ENCODE measurements at places on chromosomes 1 and 21.

DNA sequence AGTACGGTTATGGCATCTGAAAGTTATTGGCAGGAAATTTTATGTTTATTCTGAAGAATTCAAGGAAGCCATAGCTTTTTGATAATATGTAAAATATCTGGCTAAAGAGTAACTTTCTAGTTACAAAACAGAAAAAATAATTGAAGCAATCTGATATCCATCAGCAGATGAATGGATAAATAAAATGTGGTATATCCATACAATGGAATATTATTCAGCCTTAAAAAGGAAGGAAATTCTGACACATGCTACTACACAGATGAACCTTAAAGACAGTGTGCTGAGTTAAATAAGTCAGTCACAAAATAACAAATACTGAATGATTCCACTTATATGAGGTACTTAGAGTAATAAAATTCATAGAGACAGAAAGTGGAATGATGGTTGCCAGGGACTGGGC is 25.0 kb upstream of the HIVEP3 start:
- DNase-seq = no peak

GRCh38 chr1:99544328-99544727 is 101.6 kb upstream of the PALMD start:
- DNase-seq = no peak

- DNase-seq = no peak
Measured at GRCh38 chr1:231918239-231919015, 291.8 kb downstream of the DISC1 start.

GRCh38 chr1:8477166-8477982 is 159.5 kb downstream of the SLC45A1 start:
- no peak for DNase-seq

GRCh38 chr1:38039331-38040088 is 7.1 kb downstream of the POU3F1 start:
- no peak for DNase-seq

- DNase-seq = no peak
Measured at GRCh38 chr1:68210027-68210426, 22.3 kb downstream of the WLS start.

- no peak for DNase-seq
Measured at GRCh38 chr1:37043101-37043500, 8.8 kb upstream of the GRIK3 start.

- no peak for DNase-seq
Measured at GRCh38 chr1:151534662-151535278, 5.3 kb upstream of the TUFT1 start.

DNA sequence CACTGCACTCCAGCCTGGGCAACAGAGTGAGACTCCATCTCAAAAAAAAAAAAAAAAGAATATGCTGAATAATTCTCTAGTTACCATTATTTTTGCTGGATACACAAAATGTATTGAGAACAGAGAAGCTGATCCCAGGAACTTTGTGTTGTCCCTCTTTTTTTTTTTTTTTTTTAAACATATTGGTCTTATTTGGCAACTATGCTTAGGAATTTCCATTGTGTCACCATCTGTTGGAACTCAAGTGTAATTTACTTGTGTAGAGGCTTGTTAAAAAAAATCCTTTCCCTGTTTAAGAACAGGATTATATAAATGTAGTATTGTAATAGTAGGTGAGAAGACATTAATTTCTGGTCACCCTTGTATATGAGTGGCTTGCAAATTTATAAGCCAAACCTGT is 28.6 kb downstream of the CAMSAP2 start:
- no peak for DNase-seq

- no peak for DNase-seq
Measured at GRCh38 chr1:89098857-89099256, 27.1 kb downstream of the GBP2 start.

DNA sequence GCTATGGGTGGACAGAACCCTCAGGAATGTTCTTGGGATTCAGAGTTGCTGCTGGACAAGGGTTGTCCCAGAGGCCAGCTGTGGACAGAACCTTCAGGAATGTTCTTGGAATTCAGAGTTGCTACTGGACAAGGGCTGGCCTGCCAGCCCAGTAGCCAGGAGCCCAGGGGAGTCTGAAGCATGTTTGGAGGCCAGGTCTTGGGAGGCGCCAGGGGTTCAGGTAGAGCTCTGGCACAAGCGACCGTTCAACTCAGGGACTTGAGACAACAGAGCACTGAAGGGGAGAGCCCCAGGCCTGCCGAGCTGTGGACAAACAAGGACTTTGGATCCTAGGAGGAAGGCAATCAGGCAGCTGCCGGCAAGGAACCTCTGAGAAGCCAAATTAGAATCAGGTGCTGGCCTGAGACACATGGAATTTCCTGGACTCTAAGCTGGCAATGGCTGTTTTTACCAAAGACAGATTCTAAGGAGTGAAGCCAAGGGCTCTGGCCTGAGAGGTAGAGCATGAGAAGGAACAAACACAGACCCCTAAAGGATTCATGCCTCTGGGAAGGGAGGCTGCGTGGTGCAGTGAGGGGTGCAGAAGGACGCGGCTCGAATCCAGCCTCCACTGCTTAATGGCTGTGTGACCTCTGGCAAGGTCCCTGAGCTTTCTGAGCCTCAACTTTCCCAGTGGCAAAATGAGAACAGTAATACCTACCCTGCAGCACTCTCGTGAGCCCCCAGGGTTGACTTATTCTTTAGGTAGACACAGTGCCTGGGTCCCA is 13.4 kb downstream of the PLA2G5 start:
- DNase-seq = no peak

DNA sequence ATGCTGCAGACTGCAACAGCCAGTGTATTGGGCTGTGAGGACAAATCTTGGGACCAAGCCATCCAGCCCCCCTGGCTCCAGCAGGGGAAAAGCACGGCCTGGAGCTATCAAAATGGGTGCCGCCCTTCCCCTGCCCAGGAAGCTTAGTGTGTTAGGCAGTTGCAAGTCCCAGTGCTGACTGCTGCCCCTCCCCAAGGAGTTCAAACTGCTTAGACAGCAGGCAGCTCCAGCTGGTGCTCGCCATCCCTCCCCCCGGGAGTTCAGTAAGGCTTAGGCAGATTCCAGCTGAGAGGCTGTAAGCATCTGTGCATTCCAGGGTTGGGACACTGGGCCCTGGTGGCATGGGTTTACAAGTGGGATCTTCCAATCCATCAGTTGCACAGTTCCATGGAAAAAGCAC is 579.6 kb upstream of the NR5A2 start:
- no peak for DNase-seq

DNA sequence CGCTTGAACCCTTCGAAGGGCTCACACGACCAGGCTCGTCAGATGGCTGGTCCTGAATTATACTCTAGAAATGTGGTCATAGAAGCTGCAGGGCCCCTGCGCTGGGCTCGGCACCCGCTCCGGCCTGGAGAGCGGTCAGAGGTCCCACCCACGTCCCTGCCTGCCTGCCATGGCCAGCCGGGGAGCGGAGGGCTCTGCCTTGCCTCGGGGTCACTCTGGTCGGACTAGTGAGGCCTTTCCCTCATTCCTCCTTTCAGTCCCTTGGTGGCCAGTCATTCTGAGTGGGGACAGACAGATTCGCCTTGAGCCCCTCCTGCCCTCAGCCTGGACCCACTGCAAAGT is 529 bp upstream of the MARCKSL1 start:
- DNase-seq = no peak

- no peak for DNase-seq
Measured at GRCh38 chr1:234206651-234207284, 166.5 kb upstream of the COA6 start.

- peak; percentile 21 for DNase-seq
Measured at GRCh38 chr1:29802181-29803068, 566.1 kb downstream of the PTPRU start.

- no peak for DNase-seq
Measured at GRCh38 chr1:100719490-100719889, at the start of gene VCAM1. TSS of gene VCAM1 (plus strand) at chr1:100719742. CDS start at chr1:100719861, 119 bp downstream.

DNA sequence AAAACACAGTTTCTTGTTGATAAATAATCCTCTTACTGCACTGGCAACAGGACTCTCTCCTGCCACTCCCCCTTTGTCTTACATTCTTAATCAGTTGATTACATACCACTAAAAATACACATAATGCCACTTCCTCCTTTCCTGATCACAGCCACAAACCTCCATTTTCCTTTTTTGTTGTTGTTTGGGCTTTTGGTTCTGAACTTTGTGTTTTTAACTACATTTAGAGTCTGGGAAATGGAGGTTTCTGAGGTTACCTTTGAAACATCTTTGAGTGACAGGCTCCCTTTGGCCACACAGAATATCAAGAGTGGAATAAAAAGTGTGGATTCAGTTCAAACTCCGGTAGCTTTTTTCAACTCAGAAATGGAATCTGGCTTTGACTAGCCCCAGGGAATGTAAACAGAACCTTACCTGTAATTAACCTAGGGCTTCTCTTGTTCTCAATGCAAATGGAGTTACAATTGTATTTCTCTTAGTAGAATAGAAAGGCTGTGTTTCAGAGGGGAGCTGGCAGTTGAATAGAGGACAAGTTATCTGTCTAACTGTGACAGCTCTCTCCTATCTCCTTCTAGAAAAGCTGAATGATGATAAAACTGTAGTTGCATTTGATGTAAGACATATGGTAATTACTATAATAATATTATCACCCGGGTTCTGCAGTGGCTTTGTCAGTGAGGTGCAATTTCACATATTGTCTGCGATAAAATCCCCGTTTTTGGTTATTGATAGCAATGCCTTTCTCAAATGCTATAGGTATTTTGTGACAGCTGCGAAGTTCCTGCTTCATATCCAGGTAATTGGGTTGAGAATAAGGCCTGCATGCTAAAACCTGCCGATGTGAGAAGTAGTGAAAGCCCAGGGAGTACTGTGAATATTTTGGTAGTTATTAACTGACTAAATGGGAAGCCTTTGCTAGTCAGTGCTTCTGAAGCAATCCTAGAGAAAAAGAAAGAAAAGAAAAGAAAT is 66.9 kb downstream of the ST6GALNAC5 start:
- peak; percentile 76 for DNase-seq

DNA sequence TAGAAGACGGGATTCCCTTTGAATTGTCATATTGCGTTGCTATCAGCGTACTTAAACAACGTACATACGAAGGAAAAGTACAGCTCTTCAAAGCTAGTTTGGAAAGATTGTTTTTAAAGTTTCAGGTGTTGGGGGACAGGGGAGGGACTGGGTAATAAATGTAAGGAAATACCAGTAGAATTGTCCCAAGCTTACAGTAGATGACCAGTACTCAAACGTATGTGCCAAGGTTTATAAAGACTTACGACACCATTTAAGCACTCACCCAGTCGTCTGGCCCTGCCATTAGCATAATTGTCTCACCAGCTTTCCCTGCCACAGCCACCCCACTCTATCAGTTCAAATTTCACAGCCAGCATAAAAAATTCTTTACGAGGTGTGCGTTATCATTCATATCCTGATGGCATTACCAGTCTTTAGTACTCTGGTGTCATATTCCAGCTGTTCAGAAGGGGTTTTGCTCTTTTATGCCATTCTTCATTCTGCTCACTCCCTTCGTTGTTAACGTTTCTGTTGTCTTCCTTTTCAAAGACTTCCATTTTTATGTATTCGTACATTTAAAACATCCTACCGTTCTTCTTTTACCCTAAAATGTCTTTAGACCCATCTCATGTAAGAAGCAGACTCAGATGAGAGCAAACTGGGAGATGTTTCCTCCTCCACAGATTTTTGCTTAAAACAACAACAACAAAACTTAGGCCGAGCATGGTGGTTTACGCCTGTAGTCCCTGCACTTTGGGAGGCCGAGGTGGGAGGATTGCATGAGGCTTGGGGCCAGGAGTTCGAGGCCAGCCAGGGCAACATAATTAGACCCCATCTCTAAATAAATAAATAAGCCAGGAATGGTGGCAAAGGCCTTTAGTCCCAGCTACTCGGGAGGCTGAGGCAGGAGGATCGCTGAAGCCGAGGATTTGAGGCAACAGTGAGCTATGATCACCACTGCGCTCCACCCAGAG is 1.0 kb upstream of the HP1BP3 start:
- peak; percentile 7 for DNase-seq

Data from NCI-H526 (cell line).